ENCODE measurements at places on chromosomes 3 and 15. TPM values are rescaled to one million over a fixed set of nuclear protein-coding genes. Genes with fewer than 3 reads are reported as not detected.

DNA sequence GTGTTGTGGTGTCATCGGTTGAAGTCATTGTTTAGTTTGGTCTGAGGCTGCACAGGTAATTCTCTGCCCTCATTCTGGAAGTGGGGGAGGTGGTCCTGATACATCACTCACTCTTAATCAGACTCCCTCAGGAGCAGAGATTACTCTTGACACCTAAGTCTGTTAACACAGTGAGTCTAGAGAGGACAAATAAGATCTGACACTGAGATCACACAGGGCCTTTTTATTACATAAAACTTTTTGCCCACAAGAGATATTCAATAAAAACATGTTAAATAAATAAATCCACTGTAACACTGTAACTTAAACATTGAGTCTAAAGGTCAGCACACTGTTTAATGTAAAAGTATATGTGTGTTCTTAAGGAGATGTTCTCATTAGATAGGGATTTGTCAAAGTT, 57.1 kb upstream of the MBNL1 start:
- DNase-seq: no peak

DNA sequence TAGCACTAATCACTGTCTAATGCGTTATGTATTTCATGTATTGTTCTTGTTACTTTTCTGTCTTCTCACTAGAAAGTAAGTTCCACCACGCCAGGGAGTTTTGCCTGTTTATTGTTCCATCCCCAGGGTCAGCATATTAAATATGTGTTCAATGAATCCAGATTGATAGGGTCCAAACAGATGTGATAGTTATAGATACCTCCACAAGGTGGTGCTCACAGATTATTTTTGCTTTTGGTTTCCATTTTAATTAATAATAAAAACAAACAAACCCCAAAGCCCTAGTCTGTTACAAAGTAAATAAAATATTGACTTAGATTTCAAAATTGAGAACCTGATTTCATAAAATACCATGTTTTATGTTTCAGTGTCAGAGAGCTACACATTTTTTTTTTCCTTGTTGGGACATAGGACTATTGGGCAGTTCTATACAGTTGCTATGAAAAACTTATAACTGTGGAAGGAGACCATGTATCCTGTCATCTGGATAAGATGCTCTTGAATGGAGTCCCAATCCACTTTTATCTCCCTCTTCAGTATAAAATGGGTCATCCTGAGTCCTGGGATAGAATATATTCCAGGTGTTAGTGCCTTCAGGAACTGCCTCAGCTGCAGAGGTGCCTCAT, 12.4 kb downstream of the OTOL1 start:
- no peak for DNase-seq

PLCB2 gene
- 4.6 TPM for total RNA-seq

RNU5B-1 gene
- total RNA-seq: 29.8 TPM
